ENCODE measurements at places on chromosomes 3 and 15.

- DNase-seq = no peak
Measured at GRCh38 chr15:81084716-81085115, 49.4 kb upstream of the CFAP161 start.

DNA sequence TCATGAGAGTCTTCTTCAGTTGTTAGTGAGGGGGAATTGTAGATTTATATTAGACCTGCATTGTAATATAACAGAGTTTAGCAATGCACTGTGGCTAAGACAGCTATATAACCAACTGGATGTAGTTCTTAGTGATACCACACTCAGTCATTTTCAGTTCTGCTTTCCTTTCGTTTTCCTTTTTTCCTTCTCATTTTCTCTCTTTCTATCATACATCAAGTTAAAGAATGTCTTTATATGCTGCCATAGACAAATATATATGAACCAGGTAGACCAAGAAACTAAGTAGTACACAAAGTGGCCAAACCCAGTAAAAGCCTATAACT lies 43.7 kb upstream of the CD47 start:
- no peak for DNase-seq

DNA sequence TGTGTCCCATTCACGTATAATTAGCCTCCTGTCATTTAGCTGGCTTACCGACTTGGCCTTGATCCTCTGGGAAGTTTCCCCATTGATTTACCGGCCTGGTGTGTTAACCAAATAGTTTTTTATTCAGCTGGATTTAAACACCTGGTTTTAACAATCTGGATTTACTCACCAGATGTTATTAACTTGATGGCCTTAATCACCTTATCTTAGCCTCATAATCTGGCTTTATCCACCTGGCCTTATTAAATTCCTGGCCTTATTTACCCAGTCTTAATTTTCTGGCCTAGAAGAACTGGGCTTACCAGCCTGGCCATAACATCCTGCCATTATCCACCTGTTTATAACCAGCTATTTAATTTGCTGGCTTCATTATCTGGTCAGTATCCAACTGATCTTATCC lies 89.9 kb downstream of the IL12A start:
- no peak for DNase-seq

DNA sequence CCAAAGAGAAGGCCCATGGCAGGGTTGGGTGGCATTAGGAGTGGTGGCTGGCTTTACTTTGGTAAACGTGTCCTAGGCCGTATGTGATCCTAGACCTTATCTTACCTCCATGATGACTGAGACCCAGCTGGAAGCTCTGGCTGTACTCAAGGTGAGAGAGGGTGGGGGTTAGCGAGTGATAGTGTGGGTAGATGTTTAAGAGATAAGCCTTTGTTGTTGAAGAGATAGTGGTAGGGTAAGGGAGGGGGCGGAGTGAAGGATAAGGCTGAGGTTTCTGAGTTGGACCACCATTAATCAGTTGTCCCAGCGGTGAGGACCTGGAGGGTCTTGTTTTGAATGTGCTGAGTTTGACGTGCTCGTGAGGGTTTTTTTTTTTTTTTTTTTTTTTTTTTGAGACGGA lies 61.5 kb upstream of the ULK4 start:
- no peak for DNase-seq

DNA sequence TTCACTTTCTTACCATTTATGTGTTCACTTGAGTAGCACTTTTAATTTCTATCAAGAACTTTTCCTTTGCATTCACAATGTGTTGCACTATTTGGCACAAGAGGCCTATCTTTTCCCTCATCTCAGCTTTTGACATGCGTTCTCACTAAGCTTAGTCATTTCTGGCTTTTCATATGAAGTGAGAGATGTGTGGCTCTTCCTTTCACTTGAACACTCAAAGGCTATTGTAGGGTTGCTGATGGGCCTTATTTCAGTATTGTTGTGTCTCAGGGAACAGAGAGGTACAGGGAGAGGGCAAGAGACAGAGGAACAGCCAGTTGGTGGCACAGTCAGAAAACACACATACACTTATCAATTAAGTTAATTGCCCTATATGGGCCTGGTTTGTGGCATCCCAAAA lies 127.4 kb upstream of the MLF1 start:
- DNase-seq = no peak

- no peak for DNase-seq
Measured at GRCh38 chr3:62818347-62818746, 56.9 kb downstream of the CADPS start.

DNA sequence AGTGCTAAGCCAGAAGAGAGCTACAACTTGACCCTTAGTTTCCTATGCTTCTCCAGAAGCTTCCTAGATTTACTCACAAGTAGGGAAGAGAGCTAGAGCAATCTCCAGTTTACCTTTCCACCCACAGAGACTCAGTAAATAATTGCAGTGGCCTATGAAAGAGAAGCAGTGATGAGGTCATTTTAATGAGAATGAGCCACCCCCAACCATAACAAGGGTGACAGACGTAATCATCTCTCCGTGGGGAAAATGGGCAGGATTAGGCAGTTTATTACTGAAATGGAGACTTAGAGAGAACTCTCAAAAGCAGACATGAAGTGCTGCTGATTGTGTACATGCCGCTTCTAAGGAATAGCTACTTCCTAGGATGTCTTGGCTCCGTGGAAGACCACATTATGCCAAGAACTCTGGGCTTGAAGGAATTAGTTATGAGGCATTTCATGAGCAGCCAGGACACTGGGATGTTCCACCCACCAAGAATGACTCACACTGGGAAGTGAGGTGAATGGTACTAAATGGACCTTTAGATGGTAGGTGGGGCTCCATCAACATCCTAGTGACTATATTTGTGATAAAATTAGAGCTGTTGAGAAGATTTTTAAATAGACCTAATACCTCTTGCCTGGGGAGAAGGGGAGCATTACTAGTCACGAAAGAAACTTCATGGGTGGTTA lies 160.9 kb downstream of the EDEM1 start:
- no peak for DNase-seq

- DNase-seq = no peak
Measured at GRCh38 chr3:134216191-134216764, 34.4 kb downstream of the RYK start.

DNA sequence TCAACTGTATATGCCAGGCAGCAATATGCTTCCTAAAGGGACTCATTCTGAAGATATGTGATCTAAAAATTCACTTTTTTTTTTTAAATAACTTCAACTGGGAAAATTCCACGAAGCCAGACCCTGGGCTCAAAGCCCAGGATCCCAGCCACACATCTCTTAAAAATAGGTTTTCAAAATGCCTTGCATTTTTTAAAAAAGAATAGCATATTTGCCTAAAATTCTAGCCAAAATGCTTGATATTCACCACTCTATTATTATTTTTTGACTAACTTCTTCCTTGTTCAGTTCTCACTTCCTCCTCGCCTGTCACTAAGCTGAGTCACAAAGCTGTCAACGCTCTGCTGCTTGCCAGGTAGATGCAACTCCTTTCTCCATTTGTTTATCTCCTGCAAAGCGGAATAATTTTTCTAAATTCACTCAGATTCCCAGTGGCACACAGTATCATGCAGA lies 28.0 kb upstream of the VGLL4 start:
- DNase-seq = peak; percentile 19

DNA sequence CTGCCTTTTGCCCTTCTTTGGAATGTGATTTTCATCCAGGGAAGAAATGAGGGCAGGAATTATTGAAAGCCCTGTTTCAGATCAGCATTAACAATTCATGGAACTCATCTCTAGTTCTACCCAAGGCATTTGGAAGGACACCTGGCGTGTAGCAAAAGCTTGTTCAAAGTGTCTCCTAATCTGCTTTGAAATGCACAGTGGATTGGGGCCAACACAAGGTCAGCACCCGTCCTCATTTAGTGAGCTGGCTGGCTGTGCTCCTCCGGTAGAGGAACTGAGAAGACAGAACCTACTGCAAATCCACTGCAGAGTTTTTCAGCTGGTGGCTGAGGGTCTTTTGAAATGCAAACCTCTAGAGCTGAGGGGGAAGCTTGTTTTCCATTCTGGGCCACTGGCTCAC lies 141.6 kb upstream of the STT3B start:
- DNase-seq = no peak

- no peak for DNase-seq
Measured at GRCh38 chr3:114745322-114746240, 401.5 kb downstream of the ZBTB20 start.

DNA sequence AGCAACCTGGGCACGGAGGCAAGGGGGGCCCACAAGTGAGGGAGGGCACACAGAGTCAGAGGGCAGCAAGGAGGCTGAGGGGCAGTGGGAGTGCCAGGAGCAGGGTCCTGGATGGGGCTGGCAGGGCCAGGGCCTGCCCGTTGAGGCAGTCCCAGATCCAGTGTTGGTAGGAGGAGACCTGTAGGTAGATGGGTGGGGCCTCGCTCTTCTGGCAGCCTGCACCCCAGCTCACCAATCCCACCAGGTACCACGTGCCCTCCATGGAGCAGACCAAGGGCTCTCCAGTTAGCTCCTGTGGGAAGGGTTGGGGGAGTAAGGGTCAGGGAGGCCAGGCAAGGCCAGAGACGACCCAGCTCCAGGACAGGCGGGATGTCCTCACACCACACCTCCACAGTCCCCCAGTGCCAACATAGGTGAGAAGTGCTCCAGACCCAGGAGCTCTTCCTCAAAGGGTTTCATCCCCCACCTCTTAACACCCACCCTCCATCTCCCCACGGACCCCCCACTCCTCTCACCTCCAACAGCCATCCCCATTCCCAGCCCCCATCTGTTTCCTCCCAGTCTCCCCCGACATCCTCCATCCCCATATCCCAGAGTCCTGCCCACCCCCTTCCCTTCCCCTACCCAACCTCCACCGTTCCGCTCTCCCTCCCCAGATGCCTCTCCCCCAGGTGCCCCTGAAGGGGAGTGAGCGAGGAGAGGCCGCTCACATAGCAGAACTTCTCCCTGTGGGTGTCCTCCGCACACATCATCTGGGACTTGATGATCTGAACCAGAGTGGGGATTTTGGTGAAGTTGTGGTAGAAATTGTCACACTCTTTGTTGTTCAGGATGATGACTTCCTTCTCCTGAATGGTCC lies 5.2 kb downstream of the PRSS50 start:
- peak; percentile 6 for DNase-seq

- no peak for DNase-seq
Measured at GRCh38 chr3:44427683-44428082, 49.8 kb downstream of the ZNF445 start.

DNA sequence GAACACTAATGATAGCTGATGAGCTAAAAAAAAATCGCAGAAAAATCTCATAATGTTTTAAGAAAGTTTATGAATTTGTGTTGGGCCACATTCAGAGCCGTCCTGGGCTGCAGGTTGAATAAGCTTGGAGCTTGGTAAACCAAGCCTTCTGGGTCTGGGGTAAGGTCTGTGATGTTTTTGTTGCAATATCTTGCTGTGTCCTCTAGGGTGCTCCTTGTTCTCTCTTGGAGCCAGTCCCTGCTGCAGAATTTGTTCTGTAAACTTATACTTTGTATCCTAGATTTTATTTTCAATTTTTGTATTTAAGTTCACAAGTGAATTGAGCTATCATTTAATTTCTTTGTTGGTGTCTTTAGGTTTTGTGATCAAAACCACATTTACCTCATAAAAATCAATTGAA lies 143.7 kb downstream of the NR1D2 start:
- no peak for DNase-seq

DNA sequence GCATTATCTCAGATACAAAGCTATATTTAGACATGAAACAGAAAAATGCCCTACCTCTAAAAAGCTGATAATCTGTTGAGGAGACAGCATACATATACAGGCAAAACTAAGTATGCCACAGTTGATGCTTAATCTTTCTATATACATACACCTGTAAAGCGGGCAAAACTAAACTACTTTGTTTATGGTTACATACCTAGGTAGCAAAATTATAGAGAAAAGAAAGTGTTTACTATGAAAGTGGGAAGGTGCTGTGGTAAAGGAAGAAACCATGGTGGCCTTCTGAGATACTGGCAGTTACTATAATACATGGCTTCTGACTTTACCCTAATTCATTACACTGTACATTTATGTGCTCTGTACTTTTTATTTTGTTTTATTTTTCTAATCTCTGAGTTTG lies 36.0 kb upstream of the NR1I2 start:
- no peak for DNase-seq

DNA sequence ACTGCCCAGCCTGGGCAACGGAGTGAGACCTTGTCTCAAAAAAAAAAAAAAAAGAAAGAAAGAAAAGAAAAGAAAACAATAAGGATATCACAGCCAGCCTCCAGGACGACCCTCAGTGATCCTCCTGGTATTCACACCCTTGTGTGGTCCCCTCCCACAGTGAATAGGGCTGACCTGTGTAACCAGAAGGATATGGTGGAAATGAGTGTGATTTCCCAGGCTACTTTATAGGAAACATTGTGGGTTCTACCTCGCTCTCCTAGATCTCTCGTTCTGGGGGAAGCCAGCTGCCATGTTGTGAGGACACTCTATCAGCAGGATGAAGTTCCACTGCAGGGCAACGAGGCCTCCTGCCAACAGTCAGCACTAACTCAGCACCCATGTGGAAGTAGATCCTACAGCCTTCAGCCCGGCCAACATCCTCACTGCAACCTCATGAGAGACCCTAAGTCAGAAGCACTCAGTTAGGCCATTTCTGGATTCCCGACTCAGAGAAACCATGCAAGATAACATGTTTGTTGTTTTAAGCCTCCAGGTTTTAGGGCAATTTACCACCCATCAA lies 11.1 kb downstream of the RFTN1 start:
- DNase-seq = no peak

DNA sequence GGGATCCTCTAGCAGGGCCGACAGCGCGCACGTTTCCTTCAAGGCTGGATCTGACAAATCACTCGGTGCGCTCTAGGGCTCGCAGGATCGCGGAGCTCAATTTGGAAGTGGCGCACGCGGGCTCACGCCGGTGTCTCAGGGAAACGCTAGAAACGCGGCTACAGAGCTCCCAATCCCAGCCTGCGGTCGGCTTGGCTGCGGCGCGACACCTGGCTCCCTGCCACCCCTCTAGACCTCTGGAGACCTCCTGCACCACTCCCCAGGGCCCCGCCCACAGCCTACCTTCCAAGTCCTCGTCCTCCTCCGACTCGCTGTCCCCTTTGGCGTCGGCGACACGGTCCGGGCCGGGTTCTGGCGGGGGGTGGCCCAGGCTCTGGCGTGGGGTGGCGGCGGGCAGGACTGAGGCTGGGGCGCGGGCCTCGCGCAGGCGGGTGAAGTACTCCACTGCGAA lies 596 bp downstream of the PRKAR2A start:
- peak; percentile 90 for DNase-seq

- no peak for DNase-seq
Measured at GRCh38 chr15:45088801-45089711, 24.9 kb downstream of the DUOX2 start.

GRCh38 chr3:71207632-71208031 lies 375.9 kb downstream of the FOXP1 start:
- DNase-seq = no peak

DNA sequence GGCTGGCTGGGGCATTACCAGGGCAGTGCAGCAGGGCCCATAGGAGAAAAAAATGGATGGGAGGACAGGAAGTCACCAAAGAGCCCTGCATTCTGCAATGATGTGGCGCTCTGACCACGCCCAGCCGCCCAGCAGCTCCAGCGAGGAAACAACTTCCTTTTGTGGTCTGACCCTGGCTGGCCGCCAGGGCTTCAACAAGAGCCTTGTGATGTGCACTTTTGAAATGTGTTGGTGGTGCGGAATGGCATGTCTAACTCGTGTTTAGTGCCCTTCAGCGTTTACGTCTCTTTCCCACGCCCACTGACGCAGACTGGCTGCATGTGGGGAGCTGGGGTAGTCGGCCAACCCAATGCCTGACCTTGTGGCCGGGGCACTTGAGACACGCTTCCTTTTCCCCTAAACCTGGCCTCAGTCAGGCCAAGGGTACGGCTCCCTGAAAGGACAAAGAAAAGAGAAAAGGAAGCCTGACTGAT lies 81.9 kb upstream of the CTNNB1 start:
- DNase-seq = peak; percentile 95
